Right ventricle myocardium inferior (tissue), 1 donor: ENCODE measurements at places on chromosomes 7 and 10. TPM values are rescaled to one million over a fixed set of nuclear protein-coding genes. Genes with fewer than 3 reads are reported as not detected.

DNA sequence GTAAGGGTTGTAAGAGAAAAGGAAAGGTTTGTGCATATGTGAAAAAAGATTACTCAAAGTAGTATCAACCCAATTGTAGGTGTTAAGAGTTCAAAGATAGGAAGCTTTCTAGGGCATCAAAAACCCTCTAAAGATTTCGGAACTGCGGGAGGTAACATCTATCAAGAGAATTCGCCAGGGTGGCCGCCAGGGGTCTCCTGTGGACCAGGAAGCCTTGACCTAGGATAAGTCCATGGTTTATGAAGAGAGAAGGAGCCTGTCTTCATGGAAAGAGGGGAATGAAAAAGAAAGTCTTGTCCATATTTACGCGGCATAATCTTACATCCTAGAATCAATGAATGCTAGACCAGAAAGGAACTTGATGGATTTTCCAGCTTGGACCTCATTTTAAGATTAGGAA lies 140.7 kb upstream of the CALCR start:
- DNase-seq, result peak; percentile 62

DNA sequence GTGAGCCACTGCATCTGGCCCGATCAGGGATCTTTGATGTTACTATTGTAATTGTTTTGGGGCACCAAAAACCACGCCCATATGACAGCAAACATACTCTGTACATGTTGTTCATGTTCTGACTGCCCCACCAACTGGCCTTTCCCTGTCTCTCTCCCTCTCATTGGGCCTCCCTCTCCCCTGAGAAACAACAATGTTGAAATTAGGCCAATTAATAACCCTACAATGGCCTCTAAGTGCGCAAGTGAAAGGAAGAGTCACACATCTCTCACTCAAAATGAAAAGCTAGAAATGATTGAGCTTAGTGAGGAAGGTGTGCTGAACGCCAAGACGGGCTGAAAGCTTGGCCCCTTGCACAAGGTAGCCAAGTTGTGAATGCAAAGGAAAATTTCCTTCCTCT lies 50.3 kb upstream of the SDK1 start:
- DNase-seq, result no peak

- no peak for DNase-seq
Observed at GRCh38 chr7:132246591-132246990, 329.7 kb downstream of the PLXNA4 start.

DNA sequence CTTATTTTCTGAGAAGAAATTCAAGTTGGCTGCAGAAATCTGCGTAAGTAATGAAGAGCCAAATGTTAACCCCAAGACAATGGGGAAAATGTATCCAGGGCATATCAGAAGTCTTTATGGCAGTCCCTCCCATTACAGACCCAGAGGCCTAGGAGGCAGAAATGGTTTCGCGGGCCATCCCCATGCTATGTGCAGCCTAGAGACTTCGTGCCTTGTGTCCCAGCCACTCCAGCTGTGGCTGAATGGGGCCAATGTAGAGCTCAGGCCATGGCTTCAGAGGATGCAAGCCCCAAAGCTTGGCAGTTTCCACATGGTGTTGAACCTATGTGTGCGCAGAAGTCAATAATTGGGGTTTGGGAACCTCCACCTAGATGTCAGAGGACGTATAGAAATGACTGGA lies 131.9 kb downstream of the GPR37 start:
- no peak for DNase-seq

The ZNF804B gene
- total RNA-seq, result not detected

The WIPF3 gene
- total RNA-seq, result 5.5 TPM

DNA sequence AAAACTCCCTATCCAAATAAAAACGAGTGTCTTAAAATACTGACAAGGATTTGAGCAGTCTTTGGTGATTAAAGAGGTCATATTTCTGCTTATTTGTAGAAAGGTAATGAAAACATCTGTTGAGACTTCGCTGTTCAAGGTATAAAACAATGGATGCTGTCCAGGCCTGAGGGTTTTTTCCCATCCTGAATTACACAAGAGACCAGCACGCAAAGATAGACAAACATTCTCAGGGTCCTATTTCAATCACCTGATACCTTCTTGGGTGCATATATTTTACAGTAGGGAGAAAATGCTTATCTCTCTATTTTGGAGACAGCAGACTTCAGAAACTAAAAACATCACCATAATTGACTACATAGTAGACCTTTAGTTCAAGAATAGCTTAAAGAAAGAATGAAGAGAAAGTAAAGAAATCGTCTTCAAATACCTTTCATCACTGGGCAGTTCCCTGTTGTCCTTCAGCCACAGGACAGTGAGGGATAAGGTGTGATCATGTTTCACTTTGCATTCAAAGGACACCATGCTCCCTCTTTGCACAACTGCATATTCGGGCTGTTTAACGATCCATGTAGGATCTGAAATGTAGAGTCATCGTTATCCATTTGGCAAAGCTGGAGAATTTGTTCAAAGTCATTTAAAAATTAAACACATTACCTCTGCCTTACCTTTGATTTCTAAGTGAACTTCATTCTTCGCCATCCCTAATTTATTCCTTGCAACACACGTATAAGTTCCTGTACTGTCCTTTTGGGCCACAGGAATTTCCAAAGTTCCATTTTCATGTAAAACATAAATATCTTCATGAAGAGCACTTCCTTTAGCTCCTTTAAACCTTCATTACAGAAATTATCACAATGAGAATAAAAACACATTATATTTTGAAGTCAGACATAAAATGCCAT lies 63.7 kb upstream of the LAMB4 start:
- DNase-seq, result no peak

DNA sequence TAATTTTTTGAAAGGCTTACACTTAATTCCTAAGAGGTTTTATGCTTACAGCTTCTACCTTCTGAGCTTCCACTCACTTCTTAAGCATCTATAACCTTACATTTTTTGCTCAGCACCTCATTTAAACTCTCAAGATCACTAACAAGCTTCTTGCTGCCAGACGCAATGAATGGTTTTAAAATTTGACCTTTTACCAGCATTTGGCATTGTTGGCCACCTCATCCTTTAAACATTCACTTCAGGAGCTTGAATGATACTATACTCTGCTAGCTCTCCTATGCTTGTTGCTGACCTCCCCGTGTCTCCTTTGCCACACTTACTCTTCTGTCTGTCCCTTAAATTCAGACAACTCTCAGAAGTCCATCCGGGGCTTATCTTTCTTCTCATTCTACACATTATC lies 37.7 kb upstream of the ODAD2 start:
- no peak for DNase-seq

DNA sequence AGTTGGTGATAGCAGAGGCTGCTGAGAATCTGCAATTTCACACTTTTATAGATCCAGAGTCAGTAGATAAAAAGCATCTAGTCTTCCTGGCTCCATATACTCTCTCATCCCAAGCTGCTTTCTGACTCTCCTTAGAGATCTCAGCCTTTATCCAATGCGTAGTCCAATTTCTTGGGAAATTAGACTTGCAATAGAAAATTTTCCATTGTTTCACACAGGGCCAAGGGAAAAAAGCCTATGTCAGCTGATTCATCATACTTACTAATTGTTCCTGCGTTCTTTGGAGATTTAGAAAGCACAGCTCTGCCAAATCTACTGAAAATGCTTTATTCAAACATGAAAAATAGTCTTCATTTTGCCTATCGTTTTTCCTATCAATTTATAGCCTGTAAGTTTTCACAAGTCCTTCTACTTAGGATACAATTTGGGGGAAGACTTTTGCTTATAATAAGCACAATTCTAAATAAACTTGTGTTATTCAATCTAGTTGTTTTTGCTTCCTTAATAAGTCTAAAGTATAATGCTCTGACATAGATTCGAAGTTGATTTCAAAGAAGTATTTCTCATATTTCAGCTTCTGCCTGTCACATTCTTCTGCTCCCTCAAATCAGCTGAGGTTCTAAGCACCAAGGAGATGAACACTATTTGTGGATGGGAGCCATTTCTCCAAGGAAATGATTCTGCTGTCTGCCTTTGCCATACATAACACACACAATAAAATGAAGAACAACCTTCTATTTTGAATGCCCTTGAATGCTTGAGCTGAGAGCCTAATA lies 165.4 kb downstream of the ADAM12 start:
- no peak for DNase-seq

The POLR2J2 gene
- total RNA-seq, result 4.6 TPM

DNA sequence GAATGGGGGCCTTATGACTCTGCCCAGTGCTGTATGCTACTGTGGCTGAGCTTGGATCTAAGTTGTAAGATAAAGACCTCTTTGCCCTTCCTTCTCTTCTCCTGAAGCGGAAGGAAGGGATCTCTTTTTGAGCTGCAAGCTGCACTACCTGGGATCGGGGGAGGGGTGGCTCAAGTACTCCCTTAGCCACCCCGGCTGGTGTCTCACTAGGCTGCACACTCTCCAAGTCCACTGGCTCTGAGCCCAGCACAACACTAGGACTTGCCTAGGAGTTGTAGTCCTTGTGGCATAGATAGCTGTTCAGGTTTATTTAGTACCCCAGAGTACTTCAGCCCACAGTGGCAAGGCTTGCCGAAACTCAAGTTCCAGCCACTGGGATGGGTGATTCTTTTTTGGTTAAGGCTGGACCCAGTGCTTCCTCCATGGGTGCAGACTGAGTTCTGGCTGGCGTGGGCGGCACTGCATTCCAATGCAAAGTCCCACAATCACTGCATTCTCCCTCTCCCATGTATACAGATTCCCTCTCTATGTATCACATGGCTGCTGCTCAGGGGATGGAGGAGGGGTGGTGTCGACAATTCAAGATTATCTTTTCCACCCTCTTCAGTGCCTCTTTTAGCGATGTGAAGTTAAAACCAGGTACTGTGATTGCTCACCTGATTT lies 76.2 kb upstream of the SLC25A13 start:
- no peak for DNase-seq

- DNase-seq, result no peak
Observed at GRCh38 chr7:519484-520390, at the start of gene PDGFA. Gene PDGFA, minus strand, starts transcription at chr7:519846. Its CDS starts 845 bp downstream, at chr7:519001.

The ANKRD1 gene
- 2,249 TPM for total RNA-seq

DNA sequence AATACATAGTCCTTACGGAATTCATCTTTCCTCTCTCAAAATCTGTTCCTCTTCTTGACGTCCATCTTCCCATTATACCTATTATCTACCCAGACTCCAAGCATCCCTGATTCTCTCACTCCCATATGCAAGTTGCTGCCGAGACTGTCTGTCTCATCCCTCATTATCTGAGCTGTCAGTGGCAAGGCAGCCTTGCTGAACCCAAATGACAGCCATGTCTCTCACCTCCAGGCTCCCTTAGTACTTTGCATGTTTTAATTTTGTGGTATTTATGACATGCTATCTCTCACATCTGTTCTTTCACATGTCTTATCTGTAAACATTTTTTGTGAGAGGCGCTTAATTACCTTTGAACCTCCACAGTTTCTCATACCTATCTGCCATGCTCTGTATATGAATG lies 54.4 kb upstream of the IFRD1 start:
- DNase-seq, result no peak

DNA sequence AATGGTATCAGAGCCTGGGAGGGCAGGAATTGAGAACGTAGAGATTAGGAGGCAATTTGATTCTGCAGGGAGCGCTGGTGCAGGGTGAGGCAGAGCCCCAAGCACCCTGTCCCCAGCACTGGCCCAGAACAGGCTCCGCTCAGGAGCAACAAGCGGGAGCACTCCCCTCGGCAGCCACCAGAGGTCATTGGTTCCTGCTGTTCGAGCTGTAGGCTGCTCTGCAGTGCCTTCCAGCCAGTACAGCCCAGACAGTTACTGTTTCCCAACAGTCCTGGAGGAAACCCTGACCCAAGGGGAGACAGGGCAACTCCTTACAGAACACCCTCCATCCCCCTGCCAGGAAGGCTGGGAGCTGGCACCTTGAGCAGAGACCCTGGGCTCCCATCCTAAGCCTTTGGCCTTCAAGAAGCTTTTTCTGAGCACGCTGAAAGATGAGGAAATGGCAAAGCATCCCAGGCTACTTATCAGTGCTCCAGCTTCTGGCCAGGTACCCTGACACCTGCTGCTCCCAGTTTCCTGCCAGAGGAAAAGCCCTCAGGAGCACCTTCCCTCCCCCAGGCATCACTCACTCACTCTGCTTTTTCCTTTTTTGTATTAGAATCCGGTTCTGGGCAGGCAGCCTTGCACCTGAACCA lies 71.2 kb upstream of the EFCAB10 start:
- DNase-seq, result peak; percentile 84

- peak; percentile 84 for DNase-seq
Observed at GRCh38 chr10:42753126-42753506, 29.5 kb upstream of the BMS1 start.

DNA sequence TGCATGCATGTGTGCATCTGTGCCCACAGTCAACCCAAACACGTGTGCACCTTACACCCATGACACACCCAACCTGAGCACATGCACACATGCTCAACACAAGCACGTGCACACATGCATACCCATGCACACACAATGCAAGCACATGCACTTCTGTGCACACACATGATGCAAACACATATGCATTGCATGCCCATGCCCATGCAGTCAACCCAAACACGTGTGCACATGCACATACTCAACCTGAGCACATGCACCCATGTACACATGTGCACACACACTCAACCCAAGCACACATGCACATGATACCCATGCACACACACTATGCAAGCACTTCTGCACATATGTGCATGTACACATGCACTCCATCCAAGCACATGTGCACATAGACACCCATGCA lies 84.5 kb upstream of the FAM20C start:
- DNase-seq, result peak; percentile 32

- no peak for DNase-seq
Observed at GRCh38 chr10:130022511-130023299, 58.6 kb upstream of the EBF3 start.

The ASB15 gene
- total RNA-seq, result 77.3 TPM

The CRHR2 gene
- 0.35 TPM for total RNA-seq

- DNase-seq, result no peak
Observed at GRCh38 chr10:81027706-81028105, 490.0 kb downstream of the SH2D4B start.

DNA sequence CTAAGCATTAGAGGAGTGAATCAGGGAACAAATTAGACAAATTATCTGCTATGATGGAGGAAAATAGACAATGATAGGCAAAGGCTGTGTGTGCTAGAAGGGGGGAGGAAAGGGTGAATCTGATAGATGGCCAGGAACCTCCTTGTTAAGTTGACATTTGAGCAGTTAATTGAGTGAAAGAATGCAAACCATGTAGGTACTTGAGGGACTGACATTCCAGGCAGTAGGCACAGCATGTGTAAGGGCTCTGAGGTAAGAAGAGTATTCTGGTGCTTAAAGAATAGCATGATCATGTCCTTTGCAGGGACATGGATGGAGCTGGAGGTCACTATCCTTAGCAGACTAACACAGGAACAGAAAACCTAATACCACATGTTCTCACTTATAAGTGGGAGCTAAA lies 48.6 kb upstream of the TES start:
- no peak for DNase-seq

DNA sequence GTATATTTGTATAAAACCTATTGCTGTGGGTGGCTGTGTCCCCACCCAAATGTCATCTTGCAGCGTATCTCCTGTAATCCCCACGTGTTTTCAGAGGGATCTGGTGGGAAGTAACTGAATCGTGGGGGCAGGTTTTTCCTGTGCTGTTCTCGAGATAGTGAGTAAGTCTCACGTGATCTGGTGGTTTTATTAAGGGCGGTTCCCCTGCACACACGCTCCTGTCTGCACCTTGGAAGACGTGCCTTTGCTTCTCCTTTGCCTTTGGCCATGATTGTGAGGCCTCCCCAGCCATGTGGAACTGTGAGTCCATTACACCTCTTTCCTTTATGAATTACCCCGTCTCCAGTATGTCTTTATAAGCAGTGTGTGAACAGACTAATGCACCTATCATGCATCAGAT lies 97.6 kb downstream of the DYNC2I1 start:
- no peak for DNase-seq
